Islet precursor cell (in vitro differentiated cells): ENCODE measurements at places on chromosomes 5 and 9.

- no peak for DNase-seq
These were observed 700.3 kb downstream of the PTPRD start for GRCh38 chr9:9912459-9912858.

DNA sequence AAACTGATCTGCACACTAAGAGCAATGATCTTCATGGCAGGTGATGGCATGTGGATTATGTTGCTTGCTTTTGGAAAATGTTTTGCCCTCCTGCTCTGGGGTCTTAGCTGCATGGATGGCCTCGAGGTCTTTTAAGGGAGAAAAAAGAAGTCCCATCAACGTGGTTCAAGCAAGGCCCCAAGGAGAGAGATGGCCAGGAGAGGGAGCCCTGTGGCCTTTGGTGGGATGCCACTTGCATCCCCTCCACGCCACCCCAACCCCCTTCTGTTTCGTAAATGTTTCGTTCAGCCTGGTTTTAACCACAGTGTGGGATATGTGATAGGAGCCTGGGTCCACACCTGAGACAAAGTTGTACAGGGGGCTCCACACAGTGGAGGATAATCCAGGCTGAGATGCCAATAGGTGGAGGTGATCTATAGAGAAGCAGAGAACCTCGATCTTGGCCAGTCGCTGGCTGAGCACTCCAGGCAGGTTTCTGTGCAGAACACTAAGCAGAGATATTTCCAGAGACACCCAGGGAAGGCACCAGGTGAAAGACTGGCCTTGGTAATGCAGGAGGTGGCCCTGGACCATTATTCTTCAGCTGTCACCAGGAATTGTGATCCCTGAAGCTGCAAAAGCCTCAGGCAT lies 25.8 kb upstream of the FRRS1L start:
- no peak for DNase-seq

DNA sequence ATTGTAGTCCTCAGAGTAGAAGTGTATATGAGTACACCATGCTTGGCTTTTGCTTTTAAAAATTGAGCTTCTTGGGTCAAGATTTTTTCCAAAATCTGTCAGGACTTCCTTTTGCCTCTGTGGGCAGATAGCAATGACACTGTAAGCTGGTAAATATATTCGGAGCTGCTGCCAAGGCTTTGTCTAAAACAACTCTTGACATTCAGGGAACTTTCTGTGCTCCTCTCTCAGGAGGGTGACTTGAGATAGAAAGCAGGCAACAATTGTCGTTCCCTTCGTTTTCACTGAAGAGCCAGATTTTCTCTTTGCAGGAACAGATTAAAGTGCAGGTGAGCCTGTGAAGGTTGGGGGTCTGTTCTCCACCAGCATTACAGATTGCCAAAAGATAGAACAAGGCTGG lies 230.5 kb downstream of the MAST4 start:
- DNase-seq: no peak

GRCh38 chr5:156326718-156327259 lies at the start of gene SGCD:
TSS of gene SGCD (plus strand) at chr5:156327164.
- DNase-seq: peak; percentile 57

- no peak for DNase-seq
These were observed 62.1 kb upstream of the RXRA start for GRCh38 chr9:134264169-134264568.

GRCh38 chr5:139828207-139828895 lies 32.7 kb downstream of the PSD2 start:
- no peak for DNase-seq

GRCh38 chr5:53902296-53902907 lies 342.0 kb downstream of the NDUFS4 start:
- no peak for DNase-seq

GRCh38 chr9:17013891-17014290 lies 120.9 kb upstream of the CNTLN start:
- DNase-seq: no peak

GRCh38 chr5:1965925-1966324 lies 83.2 kb upstream of the IRX4 start:
- no peak for DNase-seq

DNA sequence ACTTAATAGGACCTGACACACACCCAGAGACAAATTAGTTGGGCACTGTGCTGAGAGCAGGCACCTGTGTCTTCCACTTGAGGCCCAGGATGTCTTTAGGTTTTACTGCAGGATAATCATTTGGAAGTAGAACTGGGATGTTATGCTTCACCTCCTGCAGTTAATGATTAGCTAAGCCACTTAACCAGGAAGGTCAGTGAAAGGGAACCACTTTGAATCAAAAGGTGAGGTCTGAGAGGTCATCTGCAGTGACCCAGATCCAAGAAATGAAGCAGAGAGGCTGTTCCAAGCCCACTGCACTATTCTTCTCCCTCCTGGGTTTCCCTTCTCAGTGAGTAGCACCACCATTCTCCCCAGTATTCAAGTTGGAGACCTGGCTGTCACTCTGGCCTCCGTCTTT lies 110.5 kb downstream of the SNX18 start:
- DNase-seq: no peak

GRCh38 chr5:149840226-149840825 lies 104.3 kb downstream of the PDE6A start:
- no peak for DNase-seq

DNA sequence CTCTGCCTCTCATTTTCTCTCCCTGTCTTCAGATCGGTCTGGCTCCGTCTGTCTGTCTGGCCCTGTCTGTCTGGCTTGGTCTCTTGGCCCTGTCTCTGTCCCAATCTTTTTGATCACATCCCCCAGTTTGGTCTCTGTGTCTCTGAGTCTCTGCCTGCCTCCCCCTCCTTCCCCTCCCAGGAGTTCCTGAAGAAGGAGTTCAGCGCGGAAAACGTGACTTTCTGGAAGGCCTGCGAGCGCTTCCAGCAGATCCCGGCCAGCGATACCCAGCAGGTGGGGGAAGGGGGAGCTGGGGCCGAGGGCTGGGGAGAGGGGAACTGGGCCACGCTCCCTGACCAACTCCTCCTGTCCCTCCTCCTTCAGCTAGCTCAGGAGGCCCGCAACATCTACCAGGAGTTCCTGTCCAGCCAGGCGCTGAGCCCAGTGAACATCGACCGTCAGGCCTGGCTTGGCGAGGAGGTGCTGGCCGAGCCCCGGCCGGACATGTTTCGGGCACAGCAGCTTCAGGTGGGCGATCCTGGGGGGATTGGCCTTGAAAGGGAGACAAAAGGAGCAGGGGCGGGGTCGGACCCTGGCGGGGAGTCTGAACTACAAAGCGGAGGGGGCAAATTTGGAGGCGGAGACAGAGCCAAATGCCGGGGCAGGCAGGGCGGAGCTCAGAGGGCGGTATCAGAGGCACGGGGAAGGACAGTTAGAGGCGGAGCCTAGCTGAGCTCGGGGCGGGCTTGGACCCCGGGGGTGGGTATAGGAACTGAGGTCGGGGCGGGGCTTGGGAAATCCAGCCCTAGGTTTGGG lies 9.0 kb downstream of the RGS14 start:
- DNase-seq: peak; percentile 96

DNA sequence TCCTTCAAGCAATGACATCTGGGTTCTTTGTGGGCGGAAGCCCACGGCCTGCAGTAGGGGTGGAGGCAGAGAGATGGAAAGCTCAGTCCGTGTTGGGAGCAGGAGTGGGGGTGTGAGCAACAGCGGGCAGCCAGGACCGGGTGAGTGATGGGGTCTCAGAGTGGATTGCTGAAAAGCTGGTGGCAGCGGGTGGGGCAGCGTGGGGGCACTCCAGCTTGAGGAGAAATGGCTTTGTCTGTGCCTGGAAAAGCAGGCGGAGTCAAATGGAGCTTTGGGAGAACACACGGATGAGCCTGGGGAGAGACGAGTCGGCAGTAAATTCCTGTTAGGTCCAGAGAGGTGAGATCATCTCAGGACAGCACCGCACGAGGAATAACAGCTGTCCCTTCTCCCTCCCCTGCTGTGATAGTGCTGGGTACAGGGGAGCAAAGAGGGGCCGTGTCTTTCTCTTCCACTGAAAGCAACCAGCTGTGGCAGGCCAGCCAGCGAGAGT lies 42.1 kb downstream of the CACNA1B start:
- DNase-seq: no peak

DNA sequence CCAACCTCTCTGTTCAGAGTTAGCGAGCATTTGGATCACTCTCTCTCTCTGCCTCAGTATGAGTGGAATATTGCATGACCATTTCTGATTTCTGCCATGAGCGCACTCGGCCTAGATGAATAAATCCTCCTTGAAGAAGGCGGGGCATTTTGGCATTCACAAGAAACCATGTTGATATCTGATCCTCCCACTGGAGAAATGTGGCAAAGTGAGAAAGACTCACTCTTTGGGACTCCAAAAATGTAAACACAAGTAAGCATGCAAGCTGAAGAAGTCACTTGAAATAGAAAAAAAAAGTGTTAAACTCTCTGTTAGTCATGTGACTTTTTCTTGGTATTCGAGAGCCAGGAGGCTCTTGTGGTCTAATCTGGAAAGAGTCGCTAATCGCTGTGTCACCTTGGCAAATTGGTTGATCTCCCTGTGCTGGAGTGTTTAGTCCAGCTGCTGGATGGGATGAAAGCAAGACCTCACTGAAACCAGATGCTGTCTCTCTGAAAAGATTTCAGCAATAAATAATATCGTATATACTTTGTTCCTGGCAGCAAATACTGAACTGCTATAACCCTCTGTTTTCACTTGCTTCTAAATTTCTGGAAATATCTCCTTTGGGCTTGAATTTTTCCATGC lies 95.5 kb downstream of the GHR start:
- no peak for DNase-seq

GRCh38 chr5:123681061-123681460 lies 169.1 kb downstream of the CSNK1G3 start:
- DNase-seq: no peak

DNA sequence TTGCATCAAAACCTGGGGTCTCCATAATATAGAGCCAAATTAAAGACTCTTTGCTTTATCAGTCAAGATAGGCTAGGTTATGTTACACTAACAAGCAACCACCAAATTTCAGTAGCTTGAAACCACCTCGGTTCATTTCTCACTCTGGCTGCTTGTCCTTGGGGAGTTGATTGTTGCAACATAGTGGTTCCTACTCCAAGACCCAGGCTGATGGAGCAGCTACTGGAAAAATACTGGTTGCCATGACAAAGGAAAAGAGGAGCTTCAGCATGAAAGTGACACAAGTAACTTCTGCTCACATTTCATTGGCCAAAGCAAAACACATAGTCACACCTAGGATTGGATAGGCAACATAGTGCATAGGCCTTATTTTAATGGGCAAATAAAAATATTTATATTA lies 18.5 kb upstream of the RCL1 start:
- no peak for DNase-seq

GRCh38 chr5:178067755-178068154 lies 45.6 kb upstream of the N4BP3 start:
- no peak for DNase-seq

- no peak for DNase-seq
These were observed 72.7 kb upstream of the WWC1 start for GRCh38 chr5:168218746-168219145.

DNA sequence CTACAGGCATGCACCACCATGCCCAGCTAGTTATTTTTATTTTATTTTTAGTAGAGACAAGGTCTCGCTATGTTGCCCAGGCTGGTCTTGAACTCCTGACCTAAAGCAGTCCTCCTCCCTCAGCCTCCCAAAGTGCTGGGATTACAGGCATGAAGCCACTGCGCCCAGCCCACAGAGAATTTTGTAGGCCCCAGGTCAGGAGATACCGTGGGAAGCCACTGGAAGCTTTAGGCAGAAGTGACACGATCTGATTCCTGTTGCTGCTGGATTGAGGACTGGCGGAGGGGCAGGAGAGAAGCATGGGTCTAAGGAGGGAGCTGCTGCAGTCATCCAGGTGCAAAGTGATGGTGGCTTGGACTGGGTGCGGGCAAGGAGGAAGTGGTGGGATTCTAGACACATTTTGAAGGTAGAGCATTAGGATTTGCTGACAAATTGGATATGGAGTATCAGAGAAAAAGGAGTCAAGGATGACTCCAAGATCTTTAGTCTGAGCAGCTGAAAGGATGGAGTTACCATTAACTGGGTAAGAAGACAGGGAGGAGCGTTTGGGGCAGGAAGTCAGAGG lies 20.7 kb downstream of the TCF7 start:
- DNase-seq: peak; percentile 38

- no peak for DNase-seq
These were observed 378 bp downstream of the GPR151 start for GRCh38 chr5:146515473-146516150.

- no peak for DNase-seq
These were observed 64.9 kb downstream of the GOLPH3 start for GRCh38 chr5:32109236-32109635.

- no peak for DNase-seq
These were observed 34.8 kb downstream of the HTR4 start for GRCh38 chr5:148619484-148619883.

DNA sequence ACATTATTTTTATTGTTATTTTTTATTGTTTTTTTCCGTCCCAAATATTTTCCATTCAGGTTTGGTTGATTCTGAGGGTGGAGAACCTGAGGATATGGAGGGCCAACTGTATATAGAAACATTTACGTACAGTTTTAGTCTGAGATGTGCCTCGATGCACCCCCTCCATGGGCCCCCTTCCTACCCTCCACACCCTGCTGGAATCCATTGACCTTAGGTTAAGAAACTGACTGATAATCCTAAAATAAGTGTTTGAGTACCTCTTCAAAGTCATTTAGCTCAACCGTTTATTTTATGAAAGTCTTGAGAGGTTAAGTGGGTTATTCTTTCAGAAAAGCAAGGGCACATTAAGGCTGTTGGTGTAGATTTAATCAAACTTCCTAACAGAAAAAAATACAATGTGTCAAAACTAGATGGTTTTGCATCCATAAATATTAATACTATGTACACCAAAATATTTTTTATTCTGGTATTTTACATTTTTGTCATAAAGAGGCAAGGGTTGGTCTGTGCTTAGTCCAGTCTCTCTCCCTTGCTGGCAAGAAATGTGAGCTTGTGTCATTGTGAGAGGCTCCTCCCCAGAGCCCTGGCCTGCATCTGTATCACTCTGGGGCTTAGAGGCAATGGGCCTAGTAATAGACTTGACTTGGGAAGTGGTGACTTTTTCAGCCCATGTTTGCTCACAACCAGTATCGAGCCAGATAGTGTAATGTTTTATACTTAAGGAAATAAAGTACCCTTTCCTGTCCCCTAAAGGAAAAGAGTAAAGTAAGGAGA lies 15.7 kb downstream of the MTRR start:
- no peak for DNase-seq

DNA sequence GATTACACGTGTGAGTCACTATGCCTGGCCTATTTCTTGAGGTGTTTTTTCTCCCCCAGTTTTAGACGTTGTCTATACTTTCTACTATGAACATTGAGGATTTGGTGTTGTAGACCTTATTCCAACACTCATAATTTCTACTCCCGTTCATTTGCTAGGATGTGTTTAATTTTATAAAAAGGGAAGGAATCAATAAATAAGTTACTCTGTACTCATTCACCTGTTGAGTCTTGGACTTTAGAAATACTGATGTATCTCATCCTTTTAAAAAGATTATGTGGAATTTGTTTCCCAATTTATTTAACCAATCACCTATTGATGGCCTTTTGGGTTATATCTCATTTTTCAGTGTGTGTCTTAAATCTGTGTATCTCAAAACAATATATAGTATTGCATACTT lies 3.2 kb downstream of the CDK7 start:
- no peak for DNase-seq
